ENCODE measurements at places on chromosomes 4 and X.

DNA sequence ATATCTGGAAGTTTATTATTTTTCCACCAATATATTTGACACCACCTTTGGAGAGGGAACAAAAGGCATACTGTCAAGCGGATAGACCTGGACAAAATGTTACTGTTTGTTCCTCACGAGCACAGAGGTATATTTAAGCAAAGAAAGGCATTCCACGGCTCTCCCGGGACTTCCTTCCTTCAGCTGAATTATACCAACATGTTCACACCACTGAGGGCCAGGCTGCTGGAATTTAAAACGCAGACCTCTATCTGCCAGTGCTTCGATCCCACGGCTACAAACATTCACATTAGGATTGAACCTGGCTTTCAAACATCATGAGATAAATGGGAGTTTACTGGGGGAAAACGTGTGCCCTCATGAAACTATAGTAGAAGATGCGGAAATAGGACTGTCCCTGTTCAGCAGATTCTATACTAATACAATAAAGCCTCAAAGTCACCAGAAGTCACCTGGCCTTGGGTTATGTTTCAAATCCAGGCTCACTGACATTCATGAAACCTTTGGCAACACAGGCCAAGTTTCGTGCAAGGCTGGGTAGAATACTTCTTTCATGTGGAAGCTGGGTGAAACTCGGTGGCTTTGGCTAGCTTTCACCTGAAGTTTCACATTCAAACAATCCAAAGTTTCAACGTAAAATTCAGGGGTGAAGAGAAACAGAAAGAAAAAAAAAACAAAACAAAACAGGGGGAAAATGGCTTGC, 39.5 kb downstream of the SORBS2 start:
- no peak for DNase-seq

DNA sequence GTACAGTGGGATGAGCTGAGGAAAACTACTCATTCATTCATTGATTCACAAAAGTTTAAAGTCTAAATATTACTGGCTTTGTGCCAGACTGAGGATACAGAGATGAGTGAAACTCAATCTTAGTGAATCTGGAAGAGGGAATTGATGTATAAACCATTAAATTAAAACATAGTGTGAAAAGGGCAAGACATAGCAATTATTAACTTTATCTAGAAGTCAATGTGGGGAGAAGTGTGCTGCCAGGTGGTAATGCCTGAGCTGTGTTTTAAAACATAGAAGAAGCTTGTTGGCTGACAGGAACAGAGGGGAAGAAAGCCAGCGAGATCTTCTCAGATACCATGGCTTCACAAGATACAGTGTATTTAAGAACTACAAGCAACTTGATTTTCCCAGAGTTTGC, 153.4 kb downstream of the BMPR1B start:
- DNase-seq, result no peak

DNA sequence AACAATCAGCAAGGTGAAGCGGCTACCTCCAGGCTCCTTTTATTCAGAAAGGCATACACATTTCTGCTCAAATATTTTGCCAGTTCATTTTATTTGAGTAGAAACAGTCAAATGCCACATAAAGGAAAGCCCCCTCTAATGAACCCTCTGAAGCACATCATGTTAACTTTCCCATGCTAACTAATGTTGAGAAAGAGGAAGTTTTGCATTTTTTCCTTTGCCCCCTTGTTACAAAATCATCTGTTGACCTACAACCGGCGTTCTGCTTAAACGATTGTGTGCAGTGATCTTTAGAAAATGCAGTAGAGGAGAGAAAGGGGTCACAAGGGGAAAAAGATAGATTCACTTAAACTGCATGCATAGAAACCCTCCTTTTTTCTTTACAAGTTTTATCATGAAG, 25.2 kb upstream of the ATXN3L start:
- no peak for DNase-seq

DNA sequence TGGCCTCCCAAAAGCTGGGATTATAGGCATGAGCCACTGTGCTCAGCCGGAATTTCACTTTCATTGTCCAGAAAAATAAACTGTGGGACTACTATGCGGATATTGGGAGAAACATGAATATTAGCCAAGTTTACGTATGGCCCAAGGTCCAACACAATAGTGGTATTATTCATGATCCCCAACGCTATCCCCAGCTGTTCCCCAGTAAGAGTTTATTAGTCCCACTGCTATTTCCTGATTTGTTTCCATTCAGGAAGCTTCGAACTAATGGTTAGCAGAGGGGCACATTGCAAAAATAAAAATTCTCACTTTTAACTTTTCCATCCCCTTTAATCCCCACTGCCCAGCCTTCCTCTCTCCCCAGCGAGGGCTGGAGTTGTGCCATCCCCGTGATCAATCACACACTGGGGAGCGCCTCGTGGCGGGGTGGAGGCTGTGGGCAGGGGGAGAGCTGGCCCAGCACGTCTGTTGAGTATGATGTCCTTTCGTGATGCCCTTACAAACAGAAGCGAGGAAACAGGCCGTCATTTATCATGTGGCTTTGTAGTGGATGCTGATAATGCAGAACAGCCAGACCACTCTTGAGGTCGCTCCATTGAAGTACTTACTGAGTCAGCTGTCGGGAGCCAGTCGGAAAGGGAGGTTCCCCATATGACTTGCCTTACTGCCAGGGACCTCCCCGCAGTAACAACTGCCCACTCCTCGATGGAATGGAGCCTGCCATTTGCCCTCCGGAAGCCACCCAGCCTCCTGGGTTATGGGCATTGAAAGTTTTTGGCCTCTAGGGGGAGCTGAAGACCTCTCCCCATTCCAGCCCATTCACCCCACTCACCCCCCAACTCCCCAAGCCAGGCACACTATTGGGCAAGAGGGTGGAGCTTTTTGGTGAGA, 117.0 kb downstream of the KDR start:
- DNase-seq, result no peak

GRCh38 chr4:74334636-74335035, 26.4 kb downstream of the EPGN start:
- no peak for DNase-seq

DNA sequence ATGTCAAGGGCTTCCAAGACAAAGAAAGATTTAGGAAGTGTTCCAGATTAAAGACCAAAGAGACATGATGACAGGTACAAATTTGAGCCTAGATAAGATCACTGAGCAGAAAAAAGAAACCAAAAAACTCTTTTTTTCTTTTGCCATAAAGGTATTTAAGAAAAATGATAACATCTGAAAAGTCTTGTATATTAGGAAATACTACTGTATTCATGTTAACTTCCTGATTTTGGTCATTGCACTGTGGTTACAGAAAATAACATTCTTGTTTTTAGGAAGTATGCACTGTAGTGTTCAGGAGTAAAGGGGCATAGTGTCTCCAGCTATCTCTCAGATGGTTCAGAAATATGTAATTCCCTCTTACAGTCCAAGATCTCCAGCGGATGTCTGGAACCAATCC, 37.1 kb downstream of the RWDD4 start:
- DNase-seq, result no peak

DNA sequence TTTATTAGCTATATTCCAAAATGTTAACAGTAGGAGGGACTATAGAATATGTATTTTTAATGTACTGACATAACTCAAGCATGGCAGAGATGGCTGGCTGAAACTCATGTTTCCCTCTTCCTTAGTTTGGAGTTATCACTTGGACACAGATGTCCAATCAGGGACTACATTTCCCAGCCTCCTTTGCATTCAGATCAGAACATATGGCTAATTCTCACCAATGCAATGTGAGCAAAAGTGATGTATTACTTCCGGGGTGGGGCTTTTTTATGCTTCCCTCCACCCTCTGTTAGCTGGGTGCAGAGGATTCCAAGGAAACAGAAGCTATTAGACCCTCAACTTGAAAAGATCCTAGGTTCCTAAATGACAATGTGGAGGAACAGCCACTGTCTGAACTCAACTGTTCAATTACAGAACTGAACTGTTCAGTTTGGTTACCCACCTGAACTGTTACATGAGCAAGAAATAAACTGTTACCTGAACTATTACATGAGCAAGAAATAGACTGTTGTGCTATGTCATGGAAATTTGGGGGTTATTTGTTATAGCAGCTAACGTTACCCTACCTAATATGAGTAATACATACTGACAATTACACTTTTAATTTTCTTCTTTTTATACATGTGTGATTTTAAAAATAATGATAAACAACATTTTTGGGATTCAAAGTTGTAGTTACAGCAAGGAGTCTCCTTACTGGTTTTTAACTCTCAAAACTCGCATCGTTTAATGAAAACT, 29.6 kb upstream of the ERVMER34-1 start:
- DNase-seq, result no peak

Data from iPS DF 6.9 (cell line).